ENCODE measurements at places on chromosomes 3 and 15.
A peak's percentile ranks its signal among the peaks of the same experiment; 100 is the strongest.

- H3K36me3 ChIP-seq = no peaks in the 10 kb centered on the region
- H3K4me1 ChIP-seq = no peaks in the 10 kb centered on the region
- no peaks in the 10 kb centered on the region for H3K27me3 ChIP-seq
- H3K4me3 ChIP-seq = no peak overlapping the region
These were observed 180.8 kb downstream of the KCNAB1 start for GRCh38 chr3:156300929-156301840.

- no peaks in the 10 kb centered on the region for H3K36me3 ChIP-seq
- peaks cover 22% of the 10 kb centered on the region for H3K4me1 ChIP-seq
- H3K27ac ChIP-seq = no peak overlapping the region
- peak; percentile 42 for DNase-seq
- no peak overlapping the region for H3K4me3 ChIP-seq
- H3K27me3 ChIP-seq = no peaks in the 10 kb centered on the region
These were observed 33.2 kb downstream of the BMF start for GRCh38 chr15:40075298-40076044.

DNA sequence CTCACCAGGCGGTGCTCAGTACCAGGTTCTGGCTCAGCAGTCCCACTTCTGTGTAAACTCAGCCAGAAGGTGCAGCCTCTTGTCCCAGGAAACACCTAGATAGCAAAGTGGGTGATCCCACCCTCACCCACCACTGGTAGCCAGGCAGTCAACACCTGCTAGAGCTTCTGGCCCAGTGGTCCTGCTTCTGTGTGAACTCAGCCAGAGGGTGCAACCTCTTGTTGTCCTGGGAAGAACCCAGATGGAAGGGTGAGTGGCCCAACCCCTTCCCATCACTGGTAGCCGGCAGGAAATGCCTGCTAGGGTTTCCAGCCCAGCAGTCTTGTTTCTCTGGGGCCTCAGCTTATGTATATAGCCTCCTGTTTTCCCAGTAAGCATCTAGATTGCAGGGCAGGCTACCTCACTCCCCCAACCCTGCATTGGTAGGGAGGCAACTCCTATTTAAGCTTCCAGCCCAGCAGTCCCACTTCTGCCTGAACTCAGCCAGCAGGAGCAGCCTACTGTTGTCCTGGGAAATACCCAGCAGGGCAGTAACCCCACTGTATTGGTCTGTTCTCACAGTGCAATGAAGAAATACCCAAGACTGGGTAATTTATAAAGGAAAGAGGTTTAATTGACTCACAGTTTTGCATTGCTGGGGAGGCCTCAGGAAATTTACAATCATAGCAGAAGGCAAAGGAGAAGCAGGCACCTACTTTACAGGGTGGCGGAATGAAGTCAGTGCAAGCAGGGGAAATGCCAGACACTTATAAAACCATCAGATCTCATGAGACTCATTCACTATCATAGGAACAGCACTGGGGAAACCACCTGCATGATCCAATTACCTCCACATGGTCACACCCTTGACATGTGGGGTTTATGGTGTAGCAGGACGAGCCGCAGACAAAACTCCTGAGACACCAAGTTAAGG is 110.6 kb downstream of the DTWD1 start:
- no peaks in the 10 kb centered on the region for H3K4me1 ChIP-seq
- no peak overlapping the region for H3K4me3 ChIP-seq
- H3K27me3 ChIP-seq = no peaks in the 10 kb centered on the region
- no peak overlapping the region for H3K27ac ChIP-seq
- H3K36me3 ChIP-seq = no peaks in the 10 kb centered on the region
- DNase-seq = no peak

GRCh38 chr3:9105421-9105820 is 142.1 kb upstream of the RAD18 start:
- H3K36me3 ChIP-seq = no peaks in the 10 kb centered on the region
- H3K4me1 ChIP-seq = no peaks in the 10 kb centered on the region
- H3K4me3 ChIP-seq = no peak overlapping the region
- no peaks in the 10 kb centered on the region for H3K27me3 ChIP-seq

DNA sequence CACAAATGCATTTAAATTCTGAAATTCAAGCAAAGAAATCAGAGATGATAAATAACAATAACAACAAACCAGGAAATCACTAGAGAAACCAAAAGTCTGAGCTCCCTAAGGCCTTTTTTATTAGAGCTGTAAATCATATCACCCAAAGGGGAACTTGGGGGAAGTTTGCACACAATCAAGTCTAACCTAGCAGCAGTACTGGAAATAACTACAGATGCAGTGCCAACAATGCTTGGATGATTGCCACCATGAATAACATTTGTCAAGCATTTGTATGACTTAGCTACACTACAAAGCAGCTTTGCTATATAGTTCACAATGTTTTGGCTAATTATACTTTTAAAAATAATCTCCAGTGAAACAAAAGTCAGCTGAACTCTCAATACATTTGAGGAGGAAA is 27.8 kb downstream of the SHQ1 start:
- DNase-seq = peak; percentile 96
- peak overlapping the region; percentile 40 for H3K4me3 ChIP-seq
- H3K4me1 ChIP-seq = peaks cover 53% of the 10 kb centered on the region
- H3K27me3 ChIP-seq = no peaks in the 10 kb centered on the region
- H3K36me3 ChIP-seq = peaks cover 5% of the 10 kb centered on the region
- no peak overlapping the region for H3K27ac ChIP-seq

DNA sequence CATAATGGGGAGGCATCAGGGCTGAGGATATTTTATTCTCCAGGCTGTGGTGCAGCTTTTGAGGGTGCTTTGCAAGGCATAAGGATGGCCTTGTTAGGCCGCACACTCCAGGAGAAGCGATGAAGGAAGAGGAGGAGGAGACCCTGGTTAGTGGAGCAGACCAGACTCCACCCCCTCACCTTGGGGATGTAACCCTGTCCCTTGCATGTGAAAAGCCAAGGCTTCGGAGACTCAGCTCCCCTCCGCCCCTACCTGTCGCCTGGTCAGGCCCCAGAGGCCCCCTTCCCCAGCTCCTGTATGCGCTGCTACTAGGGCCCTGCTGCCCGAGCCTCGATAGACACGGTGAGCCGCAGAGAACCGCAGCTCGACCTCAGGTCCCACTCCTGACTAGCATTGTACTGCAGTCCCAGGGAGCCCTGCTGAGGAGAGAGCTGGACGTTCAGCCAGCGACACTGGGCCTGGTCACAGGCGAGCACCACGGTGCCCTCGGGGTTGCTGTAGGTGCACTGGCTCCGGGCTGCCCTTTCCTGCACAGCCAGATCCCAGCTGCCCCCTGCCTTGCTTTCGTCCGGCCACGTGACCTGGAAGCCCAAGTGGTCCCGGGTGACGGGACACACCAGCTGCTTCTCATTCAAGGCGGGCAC is 10.2 kb downstream of the CPN2 start:
- peaks cover 3% of the 10 kb centered on the region for H3K27me3 ChIP-seq
- no peak overlapping the region for H3K4me3 ChIP-seq
- H3K4me1 ChIP-seq = no peaks in the 10 kb centered on the region
- H3K36me3 ChIP-seq = no peaks in the 10 kb centered on the region

GRCh38 chr15:87144775-87145174 is 1065.1 kb downstream of the AGBL1 start:
- H3K4me3 ChIP-seq = no peak overlapping the region
- no peaks in the 10 kb centered on the region for H3K27me3 ChIP-seq
- no peaks in the 10 kb centered on the region for H3K36me3 ChIP-seq
- H3K27ac ChIP-seq = no peak overlapping the region
- DNase-seq = no peak

DNA sequence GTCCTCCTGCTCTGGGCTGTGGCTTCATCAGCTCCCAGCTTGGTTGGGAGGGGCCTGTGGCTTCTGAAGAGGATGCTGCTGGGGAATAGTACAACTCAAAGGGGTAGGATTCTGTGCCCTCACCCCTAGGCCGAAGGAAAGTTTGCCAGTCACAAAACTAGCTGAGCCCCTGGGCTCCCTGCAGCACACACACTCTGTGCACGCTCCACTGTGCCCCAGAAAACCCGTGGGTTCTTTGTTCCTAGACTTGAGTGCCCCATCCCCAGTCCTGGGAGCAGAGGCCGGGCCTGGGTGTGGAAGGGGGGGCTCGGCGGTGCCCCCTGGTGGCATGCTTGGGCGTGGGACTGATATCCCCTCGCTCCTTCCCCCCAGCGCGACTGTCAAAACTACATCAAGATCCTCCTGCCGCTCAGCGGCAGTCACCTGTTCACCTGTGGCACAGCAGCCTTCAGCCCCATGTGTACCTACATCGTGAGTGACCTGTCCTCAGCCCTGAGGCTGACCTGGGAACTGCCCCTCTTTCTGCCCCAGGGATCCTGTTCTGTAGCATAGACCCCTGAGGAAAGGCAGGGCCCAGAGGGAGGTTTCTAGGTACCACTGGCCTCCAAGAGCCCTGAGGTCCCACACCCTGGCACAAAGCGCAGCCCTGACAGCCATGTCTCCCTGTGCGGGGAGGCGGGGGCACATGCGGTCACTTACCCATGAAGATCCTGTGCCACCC is 14.2 kb downstream of the CIB1 start:
- peak; percentile 52 for DNase-seq
- H3K27me3 ChIP-seq = no peaks in the 10 kb centered on the region
- no peak overlapping the region for H3K4me3 ChIP-seq
- no peak overlapping the region for H3K27ac ChIP-seq

GRCh38 chr3:79085171-79085570 is 682.6 kb downstream of the ROBO1 start:
- H3K4me3 ChIP-seq = no peak overlapping the region
- no peaks in the 10 kb centered on the region for H3K4me1 ChIP-seq

DNA sequence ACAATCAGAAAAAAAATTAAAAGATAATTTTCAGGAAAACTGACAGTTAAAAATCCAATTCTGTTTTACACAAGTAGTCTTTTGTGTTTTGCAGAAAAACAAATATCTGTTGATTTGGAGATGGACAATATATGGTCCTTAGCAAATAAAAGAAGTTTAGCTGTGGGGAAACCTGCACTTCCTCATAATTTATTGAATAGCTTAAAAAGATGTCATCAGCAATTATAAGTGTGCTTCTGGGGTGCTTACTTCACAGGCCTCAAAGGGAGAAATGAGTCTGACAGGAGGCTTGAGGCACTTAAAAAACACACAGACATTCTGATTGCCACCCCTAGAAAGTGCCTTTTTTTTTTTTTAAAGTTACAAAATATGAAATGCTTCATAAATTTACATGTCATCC is 31.6 kb upstream of the CERS3 start:
- no peak overlapping the region for H3K4me3 ChIP-seq
- no peak overlapping the region for H3K27ac ChIP-seq
- no peaks in the 10 kb centered on the region for H3K27me3 ChIP-seq
- no peak for DNase-seq
- H3K36me3 ChIP-seq = no peaks in the 10 kb centered on the region
- H3K4me1 ChIP-seq = no peaks in the 10 kb centered on the region

DNA sequence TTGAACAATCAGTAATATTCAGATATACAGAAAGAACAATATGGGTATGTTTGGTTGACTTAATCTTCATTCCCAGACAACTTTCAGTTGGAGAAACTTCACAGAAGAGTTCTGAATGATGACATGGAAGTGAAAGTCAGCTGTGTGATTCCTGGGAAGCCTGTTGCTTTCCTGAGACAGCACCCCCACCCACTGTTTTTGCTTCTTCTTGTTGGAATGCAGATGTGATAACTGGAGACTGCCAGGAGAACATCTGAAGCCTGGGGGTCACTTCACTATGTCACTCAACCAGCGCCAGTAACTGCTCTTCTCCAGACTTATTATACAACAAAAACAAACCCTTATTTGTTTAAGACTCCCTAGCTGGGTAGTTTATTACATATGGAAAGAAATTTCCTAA is 599.4 kb downstream of the ZIC1 start:
- no peak for DNase-seq
- no peaks in the 10 kb centered on the region for H3K4me1 ChIP-seq
- H3K36me3 ChIP-seq = no peaks in the 10 kb centered on the region
- no peak overlapping the region for H3K27ac ChIP-seq

DNA sequence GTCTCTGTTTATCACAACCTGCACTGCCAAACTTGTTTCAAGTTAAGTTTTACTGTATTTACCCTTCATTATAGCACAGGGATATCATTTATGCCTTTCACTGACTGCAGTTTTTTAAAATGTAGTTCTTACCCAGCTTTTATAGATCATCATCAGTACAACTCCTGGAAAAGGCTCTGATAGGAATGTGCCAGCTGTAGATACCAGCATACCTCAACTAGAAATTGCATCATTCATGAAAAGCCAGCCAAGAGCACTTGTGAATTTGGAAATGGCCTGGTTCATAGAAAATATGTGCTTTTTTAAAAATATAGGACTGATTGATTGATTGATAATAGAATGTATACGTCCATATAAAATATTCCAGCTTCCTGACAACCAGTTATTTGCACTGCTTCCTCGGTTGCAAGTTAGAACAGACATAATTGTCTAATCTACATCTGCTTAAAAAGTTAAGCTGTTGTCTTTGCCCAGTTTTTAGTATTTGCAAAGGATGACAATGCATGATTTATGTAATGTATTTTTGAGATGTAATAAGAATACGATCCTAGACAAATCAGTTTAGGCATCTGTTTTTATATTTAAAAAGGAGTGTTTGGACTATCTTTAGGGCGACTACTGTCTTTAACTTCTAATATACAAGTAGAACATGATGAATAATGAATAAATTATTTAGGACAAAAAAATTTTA is 58.5 kb downstream of the DCUN1D1 start:
- no peaks in the 10 kb centered on the region for H3K4me1 ChIP-seq
- H3K27ac ChIP-seq = no peak overlapping the region
- H3K27me3 ChIP-seq = no peaks in the 10 kb centered on the region

GRCh38 chr3:55483196-55484095 is 3.7 kb downstream of the WNT5A start:
- no peak overlapping the region for H3K4me3 ChIP-seq
- H3K4me1 ChIP-seq = no peaks in the 10 kb centered on the region
- H3K27ac ChIP-seq = no peak overlapping the region
- H3K27me3 ChIP-seq = peaks cover 5% of the 10 kb centered on the region
- DNase-seq = no peak

GRCh38 chr15:55816017-55816416 is 73.1 kb upstream of the PRTG start:
- H3K4me1 ChIP-seq = no peaks in the 10 kb centered on the region
- H3K27ac ChIP-seq = no peak overlapping the region
- no peak for DNase-seq
- no peaks in the 10 kb centered on the region for H3K27me3 ChIP-seq
- H3K36me3 ChIP-seq = no peaks in the 10 kb centered on the region

All from common myeloid progenitor, CD34-positive (primary cell).